ENCODE measurements at places on chromosomes 7 and 10. TPM values are rescaled to one million over a fixed set of nuclear protein-coding genes. Genes with fewer than 3 reads are reported as not detected.

HABP2 gene
- total RNA-seq, result not detected

FRMPD2 gene
- 6.0 TPM for total RNA-seq

GRCh38 chr7:80876894-80877414 lies 41.9 kb downstream of the SEMA3C start:
- no peak for DNase-seq

TRUB1 gene
- 11.6 TPM for total RNA-seq

GRCh38 chr7:128879461-128879938 lies 16.8 kb downstream of the ATP6V1F start:
- DNase-seq, result no peak

GRCh38 chr10:70715853-70716795 lies 43.8 kb downstream of the ADAMTS14 start:
- no peak for DNase-seq

DNA sequence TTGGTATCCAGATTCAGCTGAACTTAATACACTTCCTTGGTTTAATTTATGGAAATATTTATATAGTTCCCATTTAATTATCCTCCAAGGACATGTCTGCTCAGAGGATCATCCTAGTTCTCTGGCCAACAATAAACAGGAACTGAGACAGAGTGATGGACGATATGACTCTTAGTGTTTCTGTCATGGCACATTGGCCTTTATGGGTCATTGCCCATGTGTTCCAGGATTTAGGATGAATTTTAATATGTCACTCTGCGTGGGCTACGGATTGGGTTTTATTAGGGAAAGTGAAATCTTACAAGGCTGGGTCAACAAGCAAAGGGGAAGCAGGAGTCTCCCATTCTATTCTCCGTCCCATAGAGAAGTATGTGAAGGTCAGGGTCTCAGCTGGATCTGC lies 18.8 kb upstream of the TNPO3 start:
- no peak for DNase-seq

DNA sequence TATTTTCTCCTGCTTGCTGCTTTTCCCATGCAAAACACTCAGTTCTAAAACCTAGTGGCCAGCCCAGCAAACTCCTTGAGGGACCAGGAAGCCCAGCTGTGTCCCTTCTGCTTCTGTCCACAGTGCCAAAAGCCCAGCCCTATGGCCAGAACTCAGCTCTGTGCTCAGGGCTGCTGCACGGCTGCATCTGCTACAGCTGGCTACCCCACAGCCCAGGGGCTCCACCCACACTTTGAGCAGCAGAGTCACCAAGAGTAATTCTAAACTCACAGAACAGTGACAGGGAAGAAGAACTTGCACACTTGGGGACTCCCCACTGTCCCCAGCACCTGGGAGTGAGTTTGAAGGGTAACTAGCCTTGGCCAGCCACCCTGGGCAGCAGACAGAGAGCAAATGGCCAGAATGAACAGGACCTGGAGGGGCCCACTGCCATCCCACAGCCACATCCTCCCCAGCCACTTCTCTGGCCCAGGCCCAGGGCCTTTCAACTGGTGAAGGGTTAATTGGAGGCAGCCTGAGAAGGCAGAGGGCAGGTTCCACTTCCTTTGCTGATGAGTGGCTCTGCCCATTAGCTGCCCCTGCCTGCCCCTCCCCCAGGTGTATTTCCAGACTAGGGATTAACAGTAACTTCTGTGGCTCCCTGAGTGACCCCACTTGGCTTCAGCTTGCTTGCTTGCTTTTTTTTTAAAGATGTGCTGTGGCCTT lies 28.1 kb upstream of the TRIM8 start:
- peak; percentile 77 for DNase-seq

DNA sequence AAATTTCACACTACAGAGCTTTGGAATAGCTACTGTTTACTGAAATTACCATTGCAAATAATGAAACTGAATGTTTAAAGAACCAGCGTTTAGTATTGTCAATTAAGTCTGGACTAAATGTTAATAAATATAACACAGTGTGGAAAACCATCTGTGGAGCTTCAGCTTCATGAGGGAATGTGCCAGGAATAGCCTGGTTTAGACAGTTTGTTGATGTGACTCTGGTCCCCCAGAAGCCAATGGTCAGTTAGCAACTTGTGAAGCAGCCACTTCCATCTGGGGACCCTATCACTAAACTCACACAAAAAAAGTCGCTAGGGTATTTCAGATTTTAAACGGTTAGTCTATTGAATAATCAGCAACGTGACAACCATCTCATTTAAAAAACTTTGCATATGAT lies 207.8 kb downstream of the RAMP3 start:
- no peak for DNase-seq

GOLGA7B gene
- 2.4 TPM for total RNA-seq

CLIP2 gene
- 9.7 TPM for total RNA-seq

CALML3 gene
- total RNA-seq, result not detected

R3HCC1L gene
- 6.6 TPM for total RNA-seq

PPP1R9A gene
- total RNA-seq, result 22.5 TPM

- DNase-seq, result no peak
Measured at GRCh38 chr10:80281784-80282765, 7.4 kb downstream of the MAT1A start.

DNA sequence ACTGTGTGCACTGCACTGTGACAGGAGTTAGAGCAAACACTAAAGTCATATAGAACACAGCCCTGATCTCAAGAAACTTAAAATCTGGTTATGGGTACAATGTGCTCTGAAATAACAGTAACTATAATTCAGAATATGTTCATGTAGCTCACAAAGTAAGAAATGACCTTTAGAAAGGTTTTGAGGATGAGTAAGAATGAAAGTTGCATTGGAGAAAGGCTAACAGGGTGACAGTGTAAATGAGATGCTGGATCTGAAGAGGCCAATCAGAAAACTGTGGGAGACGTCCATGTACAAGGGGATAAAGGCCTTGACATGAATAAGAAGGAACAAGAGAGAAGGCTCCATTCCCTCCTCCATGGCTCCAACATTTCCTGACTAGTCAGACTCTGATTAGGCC lies 124.7 kb downstream of the GRM3 start:
- no peak for DNase-seq

- no peak for DNase-seq
Measured at GRCh38 chr7:55587687-55588378, 15.5 kb upstream of the VOPP1 start.

GRCh38 chr7:51980812-51981211 lies 664.2 kb upstream of the COBL start:
- no peak for DNase-seq

FOXI2 gene
- total RNA-seq, result not detected

DNA sequence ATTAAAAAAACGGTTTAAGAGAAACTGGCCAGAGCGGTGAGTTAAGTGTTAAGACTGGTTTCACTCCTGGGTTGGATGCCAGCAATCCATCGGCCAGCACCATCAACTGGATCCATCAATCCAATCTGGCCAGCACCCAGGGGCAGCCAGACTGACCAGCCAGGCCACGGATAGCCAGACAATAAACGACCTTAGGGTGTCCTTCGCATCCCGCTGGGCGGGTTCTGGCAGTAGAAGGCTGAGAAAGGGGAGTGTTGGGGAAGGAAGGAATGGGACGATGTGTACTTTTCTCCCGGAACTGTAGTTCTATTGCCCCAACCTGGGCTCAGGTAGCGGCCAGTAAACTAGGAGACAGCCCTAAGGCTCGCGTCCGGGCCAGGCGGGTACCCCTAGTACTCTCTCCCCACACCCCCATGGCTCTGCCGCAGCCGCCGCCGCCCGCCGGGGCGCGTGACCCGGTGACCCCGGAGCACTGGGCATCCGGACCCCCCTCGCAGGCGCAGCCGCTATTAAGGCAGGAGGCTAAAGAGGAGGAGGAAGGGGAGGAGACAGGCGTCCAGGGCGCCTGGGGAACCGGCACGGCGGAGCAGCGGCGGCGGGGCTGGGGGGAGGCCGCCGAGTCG lies at the start of gene CASD1:
TSS of gene CASD1 (plus strand) at position 546 of the 623 bp plus-strand sequence. CDS start 276 bp downstream, outside the sequence.
- DNase-seq, result peak; percentile 75

DNA sequence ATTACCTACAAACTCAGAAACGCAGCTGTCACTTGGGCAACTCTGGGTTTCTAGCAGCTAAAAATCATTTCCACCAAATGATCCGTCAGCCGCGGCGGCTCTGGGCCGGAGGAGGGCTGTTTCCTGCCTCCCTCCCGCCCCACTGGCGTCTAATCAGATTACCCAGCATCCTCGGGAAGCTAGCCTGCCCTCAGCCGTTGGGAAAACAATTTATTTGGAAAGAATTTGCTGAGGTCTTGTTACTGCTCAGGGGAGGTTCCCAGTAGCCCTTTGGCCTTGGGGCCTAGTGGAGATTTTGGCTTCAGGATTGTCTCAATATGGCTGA lies 65.0 kb upstream of the ADGRA1 start:
- peak; percentile 65 for DNase-seq

DNA sequence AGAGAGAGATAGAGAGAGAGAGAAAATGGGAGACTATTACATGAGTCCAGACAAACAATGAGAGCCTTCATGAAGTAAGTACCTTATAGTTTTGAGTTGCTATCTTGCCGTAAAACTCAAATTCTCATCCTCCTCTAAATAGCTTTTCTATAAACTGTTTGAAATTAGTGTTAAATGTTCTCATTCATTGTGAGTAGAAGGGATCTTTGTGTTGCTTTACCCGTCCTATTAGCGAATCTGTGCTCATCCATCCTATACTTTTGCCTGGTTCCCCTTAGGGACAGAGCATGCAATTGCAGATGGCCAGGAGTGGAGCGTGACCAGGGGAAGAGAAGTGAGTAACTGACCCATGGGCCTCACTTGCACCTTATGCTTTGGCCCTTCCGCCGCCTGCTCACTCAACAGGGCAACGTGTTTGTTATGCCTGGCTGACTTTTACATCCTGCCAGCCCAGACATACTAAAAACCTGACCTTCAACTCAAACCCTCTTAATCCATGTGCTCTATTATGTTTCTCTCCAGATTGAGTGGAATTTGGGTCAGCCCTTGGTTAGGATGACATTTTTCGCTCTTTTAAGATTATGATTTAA lies 244.2 kb upstream of the YAE1 start:
- DNase-seq, result no peak

APBB1IP gene
- total RNA-seq, result 8.1 TPM

DNA sequence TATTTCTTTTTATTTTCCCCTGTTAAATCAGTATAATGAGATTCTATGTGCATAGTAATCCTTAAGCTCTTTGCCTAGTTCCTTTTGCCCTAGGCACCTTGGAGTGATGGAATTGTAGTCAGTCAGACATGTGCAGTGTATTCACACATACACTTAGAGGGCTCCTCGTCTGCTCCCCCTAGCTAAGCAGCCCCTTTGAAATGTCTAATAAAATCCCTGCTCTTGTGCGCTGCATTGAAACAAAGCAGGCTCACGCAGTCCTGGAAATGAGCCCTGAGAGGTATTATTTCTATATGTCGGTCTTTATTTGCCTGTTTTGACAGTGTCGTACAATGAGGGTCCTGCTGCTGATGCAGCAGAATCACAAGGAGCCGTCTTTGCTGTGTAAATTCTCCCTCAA lies 258.7 kb downstream of the AUTS2 start:
- no peak for DNase-seq

CREB5 gene
- total RNA-seq, result 11.6 TPM

- no peak for DNase-seq
Measured at GRCh38 chr7:47349401-47349800, 232.5 kb downstream of the TNS3 start.

DNA sequence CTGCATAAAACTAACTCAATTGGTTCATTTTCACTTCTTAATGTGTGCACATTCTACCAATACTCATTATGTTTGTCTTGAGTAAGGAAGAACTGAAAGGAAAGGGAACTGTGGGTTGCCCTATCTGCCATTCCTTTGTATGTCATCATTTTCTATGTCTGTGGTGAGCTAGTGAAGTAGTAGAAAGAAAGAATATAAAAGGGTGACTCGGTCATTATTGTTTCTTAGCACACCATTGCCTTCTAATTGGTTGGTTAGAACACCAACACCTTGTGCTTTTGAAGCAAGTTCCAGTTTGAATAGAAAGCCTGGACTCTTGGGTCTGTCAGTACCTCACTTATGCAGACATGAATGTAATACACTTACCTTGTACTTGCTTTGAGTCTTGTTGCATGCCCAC lies 64.3 kb upstream of the MDFIC start:
- no peak for DNase-seq

GRCh38 chr10:4229106-4229505 lies 444.1 kb upstream of the KLF6 start:
- DNase-seq, result no peak

- DNase-seq, result peak; percentile 43
Measured at GRCh38 chr7:116511552-116512519, 12.3 kb downstream of the CAV2 start.

GRCh38 chr10:693506-693905 lies 4.0 kb upstream of the DIP2C start:
- no peak for DNase-seq

EXOC4 gene
- 41.5 TPM for total RNA-seq

OR2F1 gene
- not detected for total RNA-seq

GRCh38 chr7:157347217-157347904 lies 10.6 kb downstream of the DNAJB6 start:
- peak; percentile 51 for DNase-seq

DNA sequence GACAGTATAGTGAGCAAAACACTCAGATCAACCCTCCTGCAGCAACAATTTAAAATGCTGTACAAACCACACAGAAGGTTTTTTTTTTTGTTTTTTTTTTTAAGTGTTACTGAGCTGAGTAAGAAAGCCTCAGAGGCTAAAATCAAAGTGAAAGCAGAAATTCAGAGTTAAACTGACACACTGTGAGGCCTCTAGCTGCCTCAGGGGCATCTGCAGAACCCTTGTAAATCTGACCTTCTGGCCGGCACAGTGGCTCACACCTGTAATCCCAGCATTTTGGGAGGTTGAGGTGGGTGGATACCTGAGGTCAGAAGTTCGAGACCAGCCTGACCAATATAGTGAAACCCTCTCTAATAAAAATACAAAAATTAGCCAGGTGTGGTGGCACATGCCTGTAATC lies 7.4 kb upstream of the GNA12 start:
- no peak for DNase-seq

GRCh38 chr10:36023939-36024338 lies 381.8 kb upstream of the FZD8 start:
- peak; percentile 25 for DNase-seq

HOXA1 gene
- total RNA-seq, result 0.26 TPM

DNA sequence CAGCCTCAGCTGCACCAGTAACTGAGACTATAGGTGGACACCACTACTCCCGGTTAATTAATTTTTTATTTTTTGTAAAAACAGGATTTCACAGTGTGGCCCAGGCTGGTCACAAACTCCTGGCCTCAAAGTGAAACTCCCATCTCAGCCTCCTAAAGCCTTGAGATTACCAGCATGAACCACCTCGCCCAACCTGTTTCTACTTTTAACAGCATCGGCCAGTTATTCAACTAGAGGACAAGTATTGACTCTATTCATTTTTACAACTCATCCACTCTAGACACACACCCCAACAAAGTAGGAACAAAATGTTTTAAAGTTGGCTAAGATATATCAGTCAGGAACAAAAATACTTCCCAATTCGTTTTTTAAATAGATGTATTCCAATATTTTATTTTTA lies 334.8 kb downstream of the PARD3 start:
- DNase-seq, result no peak

DNA sequence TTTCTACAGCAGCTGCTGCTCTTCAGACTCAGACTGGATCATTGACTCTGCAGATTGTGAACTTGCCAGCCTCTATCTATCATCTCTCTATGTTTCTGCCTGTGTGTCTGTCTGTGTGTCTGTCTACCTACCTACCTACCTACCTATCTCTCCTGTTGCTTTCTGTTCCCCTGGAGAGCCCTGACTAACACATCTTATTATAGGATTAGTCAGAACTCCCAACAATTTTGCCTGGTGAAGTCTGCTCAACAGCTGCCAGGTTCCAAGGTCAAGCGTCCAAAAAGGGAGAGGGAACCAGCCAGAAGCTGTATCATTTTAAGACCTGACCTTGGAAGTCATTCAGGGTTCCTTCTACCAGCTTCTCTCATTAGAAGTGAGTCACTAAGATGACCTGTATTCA lies 579.0 kb upstream of the DPP6 start:
- no peak for DNase-seq

GRCh38 chr10:75464478-75465449 lies 33.3 kb downstream of the LRMDA start:
- DNase-seq, result no peak

Measured in left cardiac atrium (tissue), 4 donors.